ENCODE measurements at places on chromosomes 1 and 21.

DNA sequence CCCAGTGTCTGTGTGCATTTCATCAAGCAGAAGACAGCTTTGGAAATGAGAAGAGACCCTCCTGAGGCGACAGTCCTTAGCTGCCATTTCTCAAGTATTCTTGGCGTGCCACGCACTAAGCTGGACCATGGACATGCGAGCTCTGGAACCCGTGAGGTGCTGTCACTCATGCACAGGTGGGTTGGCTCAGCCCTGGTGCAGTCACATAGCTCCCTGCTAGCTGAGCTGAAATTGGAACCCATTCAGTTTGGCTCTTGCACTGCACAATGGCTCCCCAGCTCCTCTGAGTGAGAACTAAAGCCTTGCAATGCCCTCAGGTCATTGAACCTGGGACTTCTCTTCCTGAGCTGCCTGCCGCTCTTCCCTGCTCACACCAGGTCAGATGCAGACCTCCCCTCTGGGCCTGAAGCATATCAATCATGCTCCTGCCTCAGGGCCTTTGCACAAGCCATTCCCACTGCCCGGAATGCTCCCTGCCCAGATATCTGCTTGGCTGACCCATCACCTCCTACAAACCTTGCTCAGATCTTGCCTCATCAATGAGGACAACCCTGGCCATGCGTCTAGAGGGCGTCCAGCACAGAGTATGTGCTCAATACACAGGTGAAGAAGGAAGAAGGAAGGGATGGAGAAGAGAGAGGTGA is 6.3 kb upstream of the SRARP start:
- DNase-seq = no peak

GRCh38 chr1:159338018-159338417 is 35.9 kb downstream of the FCER1A start:
- no peak for DNase-seq

DNA sequence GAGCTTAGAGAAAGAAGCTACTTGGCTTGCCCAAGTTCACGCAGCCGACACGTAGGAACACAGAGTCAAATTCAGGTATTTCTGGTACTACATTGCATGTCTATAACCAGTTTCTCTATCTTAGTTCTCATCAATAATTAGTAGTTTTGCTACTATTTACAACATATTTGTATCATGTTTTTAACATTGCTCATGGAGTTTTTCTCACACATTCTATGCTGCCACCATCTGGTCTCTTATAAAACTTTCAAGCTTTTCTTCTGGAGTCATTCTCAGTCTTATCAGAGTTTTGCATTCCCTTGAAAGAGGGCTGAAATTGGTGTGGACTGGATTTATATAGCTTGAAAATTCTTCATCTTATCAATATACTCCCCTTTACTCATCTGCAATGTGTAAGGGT is 118.8 kb upstream of the PALMD start:
- DNase-seq = no peak

- no peak for DNase-seq
Measured at GRCh38 chr1:36585569-36586548, 103.1 kb upstream of the CSF3R start.

DNA sequence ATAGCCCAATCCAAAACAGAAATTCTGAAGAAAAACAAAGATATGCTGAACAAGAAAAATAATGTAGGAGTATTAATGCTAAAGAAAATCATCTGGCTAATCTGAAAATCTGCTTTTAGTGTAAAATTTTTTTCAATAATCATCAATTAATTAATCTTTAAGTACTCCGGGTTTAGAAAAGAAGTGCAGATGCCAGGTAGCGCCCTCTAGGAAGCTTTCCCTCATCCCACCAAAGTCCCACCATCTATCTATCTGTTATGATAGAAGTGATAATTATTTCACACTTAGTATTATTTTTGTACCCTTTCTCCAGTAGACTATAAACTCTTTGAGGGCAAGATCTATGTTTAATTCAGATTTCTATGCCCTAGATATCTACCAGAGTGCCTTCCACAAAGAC is 240.3 kb downstream of the AKT3 start:
- DNase-seq = no peak

DNA sequence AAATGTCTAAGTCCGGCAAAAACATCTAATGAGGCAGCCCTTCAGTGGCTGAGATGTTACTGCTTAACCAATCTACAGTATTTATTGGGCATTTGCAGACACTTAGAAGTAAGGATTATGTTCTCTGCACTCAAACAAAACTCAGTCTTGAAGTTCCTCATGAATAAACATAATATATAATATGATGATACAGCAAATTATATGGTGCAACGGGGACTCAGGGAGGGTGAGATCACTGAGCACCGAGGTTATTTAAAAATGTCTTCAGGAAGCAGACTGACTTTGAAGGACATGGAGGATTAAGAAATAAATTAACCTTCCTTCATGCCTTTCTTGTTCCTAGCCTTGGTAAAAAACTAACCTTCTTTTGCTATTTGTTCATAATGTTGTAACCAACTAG is 27.9 kb downstream of the WDR64 start:
- DNase-seq = no peak

GRCh38 chr1:89753761-89754160 is 67.1 kb upstream of the LRRC8D start:
- DNase-seq = no peak

GRCh38 chr1:153341431-153341934 is 7.2 kb downstream of the PGLYRP4 start:
- no peak for DNase-seq

DNA sequence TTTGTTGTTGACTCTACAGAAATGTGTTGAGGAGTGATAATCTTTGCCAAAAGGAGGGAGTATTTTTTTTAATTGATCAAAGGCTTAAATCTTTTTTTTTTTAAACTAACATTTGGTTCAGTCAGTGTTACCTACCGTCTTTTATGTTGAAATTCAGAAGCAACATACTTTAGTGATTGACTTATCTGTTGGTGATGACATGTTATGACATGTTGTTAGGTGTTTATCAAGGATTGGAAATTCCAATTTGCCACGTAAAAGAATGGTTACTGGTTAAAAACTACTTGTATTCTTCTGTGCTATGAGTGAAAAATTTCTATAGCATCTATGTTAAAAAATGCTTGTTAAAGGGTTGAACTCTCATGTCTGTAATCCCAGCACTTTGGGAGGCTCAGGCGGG is 61.2 kb downstream of the DNM3 start:
- no peak for DNase-seq

DNA sequence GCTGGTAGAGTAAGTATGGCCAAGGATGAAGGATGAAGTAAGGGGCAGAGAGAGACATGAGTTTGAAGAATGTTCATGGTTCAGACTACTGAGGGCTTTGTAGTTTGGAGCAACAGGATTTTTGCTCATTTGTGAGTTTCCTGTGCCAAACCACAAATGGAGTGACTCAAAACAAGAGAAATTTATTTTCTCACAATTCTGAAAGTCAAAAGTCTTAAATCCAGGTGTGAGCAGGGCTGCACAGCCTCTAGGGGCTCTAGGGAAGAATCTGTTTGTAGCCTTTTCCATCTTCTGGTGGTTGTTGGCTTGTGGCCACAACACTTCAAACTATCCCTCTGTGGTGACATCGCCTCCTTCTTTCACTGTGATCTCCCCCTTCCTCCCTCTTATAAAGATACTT is 58.9 kb downstream of the RHOU start:
- no peak for DNase-seq

- DNase-seq = no peak
Measured at GRCh38 chr1:196466166-196466565, 142.1 kb downstream of the KCNT2 start.

DNA sequence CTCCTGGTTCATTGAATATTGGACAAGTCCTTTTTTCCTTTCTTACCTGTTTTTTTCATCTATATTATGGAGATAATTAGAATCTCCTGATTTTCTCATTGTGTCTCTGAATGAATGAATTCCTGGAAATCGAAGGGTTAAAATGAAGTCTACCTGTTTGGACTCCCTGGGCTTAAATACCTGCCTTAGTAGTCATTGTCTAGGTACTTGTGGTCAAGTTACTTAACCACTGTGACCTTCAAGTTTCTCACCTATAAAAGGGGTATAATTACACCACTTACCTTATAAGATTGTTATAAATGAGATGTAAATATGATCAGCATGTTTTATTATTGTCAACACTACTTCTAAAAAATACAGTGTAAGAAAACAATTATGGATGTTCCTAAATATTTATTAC is 9.0 kb upstream of the TBX19 start:
- DNase-seq = no peak

- no peak for DNase-seq
Measured at GRCh38 chr1:51753969-51754368, 124.6 kb downstream of the NRDC start.

GRCh38 chr1:192620071-192620635 is 15.8 kb upstream of the RGS13 start:
- no peak for DNase-seq

GRCh38 chr1:41868241-41868998 is 50.3 kb downstream of the HIVEP3 start:
- DNase-seq = no peak

DNA sequence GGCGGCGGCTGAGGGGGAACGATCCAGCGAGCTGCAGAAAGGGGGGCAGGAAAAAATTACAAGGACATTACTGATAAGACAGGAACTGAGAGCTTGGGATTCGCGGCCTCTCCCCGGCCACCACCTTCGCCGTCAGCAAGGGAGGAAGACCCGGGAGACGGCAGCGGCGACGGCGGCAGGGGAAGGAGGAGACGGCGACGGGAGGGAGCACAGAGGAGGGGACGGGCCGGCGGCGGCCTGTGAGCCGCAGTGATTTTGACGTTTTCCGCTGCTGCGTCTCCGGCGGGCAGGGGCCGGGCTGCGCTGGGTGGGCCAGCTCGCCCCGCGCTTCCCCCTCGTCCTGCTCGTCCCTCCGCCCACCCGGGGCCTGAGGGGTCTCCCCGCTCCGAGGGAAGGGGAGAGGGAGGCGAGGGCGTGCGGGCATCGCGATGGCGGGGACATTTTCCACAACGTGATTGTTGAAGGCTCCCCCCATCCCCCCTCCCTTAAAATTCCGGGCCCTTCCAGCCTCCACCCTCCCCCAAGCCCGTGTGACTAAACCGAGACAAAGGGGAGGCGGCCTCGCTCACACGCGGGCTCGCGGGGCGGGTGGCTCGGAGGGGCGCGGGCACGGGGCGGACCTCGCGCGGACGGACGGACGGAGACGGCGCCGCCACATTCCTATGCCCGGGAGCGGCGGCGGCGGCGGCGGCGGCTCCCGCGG is 407 bp downstream of the CAMSAP2 start:
- peak; percentile 59 for DNase-seq

DNA sequence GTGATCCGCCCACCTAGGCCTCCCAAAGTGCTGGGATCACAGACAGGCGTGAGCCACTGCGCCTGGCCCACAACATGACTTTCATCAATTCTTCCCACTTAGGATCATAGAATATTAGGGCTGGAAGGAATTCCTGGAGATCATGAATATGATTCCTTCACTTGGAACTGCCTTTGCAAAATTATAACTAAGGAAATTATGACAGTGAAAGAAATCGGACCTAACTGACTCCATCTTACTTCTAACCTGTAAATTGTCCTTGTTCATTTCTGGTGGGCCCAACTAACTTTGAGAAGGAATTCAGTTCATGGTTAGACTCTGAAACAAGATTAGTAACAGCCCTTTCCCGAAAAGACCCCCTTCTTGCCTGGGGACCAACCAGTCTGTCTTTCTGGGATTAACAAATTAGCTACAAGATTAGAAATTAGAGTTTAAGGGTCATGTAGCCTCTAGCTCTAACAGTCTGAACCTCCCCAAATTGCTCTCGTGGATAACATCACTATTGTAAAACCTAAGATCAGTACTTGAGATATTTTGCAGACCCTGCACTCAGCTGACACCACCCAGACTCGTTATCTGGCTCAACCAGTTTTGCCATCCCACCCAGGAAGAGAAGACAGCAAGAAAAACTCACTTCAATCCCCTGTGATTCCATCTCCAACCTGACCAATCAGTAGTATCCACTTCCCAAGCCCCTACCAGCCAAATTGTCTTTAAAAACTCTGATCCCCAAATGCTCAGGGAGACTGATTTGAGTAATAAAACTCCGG is 14.7 kb downstream of the ZBTB8OS start:
- DNase-seq = no peak

DNA sequence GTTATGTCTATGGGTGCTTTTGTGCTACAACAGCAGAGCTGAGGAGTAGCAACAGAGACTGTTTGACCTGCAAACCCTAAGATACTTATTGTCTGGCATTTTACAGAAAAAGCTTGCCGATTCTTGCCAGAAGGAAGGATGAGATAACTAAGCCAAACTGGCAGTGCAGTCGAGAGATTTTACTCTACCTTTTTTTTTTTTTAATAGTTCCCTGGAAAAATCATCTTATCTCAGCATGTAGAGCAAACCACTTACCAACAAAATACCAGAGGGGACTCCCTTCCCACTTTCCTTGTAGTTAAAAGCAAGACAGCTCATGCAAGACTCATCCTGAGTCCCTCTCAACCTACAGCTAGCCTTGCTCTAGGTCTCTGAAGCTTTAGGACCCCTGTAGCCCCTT is 132.9 kb downstream of the SYT2 start:
- DNase-seq = no peak

DNA sequence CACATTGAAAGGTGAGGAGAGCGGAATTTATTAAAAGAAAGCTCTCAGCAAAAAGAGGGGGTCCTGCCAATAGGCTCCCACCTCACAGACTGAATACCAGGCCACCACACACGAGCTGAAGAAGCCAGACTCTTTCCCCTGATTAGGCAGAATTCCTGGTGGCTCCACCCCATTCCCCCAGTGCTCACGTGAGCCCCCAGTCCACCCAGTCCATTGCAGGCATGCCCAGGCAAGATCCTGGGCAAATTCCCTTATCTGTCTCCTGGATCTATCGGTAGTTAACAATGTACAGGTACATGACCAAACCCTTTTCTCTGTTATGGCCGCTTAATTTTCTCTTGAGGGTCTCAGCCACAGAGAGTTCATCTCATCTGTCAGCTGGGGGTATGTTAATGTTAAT is 54.6 kb upstream of the BTG3 start:
- no peak for DNase-seq

DNA sequence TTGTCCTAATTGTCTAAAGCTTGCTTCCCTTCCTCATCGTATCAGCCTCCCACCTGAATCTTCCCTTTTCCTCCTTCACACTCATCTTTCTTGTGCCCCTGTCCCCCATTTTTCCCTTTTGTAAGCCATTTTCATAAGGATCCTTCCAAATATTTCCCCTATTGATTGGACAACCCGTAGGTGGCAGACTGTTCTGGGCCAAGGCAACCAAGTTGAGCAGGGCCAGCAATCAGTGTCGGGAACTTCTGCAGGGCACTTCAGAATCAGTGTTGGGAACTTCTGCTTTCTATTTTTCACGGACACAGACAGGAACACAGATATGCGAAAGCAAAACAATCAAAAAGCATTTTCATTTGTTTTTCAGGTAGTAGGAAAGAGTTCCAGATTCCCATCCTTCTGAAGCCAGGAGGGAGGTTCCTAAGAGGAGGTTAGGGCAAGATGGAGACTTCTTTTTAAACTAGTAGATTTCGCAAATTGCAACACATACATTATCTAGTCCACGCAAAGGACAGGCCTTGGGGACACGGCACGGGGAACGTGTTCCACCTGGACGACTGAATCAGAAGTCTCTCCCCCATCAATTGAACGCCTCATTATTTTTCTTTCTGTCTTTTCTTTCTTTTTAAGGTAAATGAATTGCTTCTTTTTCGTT is 691 bp upstream of the MPZL1 start:
- no peak for DNase-seq

All from mesothelial cell of epicardium (in vitro differentiated cells).